ENCODE measurements at places on chromosomes 5 and 9.

DNA sequence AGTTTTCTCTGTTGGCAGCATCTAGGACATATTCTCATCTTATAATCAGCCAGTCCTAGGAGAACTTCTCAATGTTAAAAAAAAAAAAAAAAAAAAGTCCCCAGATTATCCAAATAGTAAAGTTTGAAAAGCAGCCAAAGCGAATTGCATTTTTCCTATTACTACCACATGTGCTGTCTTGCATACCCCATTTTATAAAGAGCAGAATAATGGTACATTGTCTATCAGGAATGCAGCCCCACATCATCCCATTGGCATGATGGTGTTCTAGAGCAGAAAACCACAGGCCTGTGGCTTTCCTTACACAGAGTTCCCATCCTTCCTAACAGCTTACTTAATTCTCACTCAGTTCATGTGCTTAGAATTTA, 381.6 kb downstream of the TMEM38B start:
- DNase-seq = no peak

DNA sequence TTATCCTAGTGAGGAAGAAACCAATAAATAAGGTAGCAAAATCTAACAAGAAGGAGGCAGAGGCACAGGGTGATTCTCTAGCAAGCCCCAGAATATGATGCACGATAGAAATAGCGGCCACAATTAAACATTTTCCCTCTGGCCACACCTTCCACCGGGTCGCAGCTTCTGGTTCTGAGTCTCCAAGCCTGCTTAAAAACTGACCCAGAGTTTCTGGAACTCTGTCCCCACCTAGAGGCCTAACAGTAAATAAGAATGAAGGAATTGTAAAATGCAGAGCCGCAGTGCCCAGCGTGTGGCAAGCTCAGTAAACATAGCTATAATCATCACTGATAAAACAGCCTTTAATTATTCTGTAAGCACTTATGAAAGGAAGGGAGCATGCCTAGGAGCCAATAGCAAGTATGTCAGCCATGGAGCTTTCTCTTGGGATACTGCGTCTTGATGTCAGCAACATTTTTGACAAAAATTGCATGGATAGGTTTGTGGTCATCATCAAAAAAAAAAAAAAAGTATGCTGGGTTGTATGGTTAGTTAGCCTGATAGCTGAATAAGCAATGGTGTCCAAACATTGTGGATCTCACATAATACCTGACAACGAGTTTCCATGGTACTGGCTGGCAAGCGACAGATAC, 465.5 kb downstream of the DNAH5 start:
- DNase-seq = no peak

GRCh38 chr9:36551910-36552309, 20.8 kb upstream of the MELK start:
- DNase-seq = no peak

DNA sequence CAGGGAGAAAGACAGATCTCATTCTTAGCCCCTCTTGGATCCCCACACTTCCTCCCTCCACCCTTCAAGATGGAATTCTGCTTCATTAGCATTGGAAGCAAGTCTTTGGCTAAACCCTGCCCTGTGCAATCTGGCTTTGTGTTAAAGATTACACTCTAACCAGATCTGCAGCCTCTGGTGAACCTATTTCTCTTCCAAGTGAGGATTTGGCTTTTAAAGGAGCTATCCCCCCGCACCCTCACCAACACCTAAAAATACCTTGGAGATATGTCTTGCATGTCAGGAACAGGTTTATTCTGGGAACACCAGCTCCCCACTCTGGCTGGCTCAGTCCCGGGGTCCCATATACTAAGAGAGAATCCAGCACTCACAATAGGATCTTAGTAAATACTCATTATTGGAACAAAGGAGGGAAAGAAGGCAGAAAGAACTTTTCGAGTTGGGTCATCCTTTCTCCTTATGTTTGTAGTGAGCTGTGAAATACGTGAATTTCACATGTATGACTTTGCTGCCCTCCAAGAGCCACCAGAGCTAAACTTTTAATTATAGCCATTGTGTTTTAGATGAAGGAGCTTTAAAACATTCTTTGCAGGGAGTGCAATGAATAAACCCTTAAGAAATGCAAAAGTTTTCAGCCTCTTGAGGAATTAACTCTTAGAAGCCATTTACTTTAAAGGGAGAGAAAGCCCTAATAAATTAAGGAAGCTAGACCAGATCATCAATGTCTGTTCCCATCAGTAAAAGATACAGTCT, 53.7 kb upstream of the HRH2 start:
- no peak for DNase-seq

GRCh38 chr5:655406-655805, 37.7 kb downstream of the TPPP start:
- DNase-seq = no peak

DNA sequence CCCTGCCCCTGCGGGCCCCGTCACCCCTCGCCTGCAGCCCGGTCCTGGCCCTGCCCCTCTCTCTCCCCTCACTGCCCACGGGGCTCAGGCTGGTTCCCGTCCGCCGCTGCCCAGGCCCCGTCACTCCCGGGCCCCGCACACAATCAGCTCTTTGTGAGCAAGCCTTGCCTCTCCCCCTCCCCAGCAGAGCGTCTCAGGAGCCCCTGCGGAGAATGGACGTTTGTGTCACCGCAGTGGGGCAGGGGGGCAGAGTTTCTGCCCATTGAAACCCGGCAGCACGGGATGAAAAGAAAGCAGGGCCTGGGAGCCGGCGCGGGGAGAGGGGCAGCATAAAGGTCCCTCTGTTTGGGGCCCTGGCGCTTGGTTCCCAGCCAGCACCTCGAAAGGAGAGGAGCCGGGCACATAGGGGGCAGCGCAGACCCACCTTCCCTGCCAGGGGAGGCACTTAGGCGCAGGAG, 13.5 kb upstream of the NUP214 start:
- DNase-seq = no peak

DNA sequence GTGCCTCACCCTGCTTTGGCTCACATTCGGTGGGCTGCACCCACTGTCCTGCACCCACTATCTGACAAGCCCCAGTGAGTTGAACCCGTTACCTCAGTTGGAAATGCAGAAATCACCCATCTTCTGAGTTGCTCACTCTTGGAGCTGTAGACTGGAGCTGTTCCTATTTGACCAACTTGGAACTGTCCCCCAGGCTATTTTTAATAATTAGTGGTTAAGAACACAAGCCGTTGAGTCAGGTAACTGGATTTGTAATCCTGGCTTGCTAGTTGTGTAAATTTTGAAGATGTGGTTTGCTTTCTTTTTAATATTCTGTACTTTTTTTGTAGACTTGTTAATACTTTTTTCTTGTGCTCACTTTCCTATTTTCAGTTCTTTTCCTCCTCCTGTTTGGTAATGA, 81.2 kb downstream of the CNTLN start:
- no peak for DNase-seq

- DNase-seq = no peak
Observed at GRCh38 chr9:101440714-101441230, 5.2 kb upstream of the ALDOB start.

DNA sequence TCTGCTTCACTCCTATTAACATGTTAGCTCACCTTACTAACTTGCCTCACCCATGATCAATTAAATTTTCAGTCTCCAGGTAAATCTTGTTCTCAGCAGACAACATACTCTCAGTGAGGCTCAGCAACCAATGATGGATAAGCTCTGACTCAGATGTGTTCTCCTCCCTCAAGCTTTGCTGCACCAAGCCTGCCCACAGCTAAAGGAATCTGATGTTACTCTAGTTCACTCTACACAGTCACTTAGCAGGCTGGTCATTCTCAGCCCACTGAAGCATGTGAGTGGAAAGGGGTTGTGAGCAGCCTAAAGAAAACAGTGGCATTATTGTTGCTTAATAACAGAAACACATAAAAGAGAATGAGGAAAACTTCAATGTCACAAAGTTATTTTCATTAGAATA, 37.3 kb upstream of the CTNND2 start:
- no peak for DNase-seq

- DNase-seq = no peak
Observed at GRCh38 chr5:94010814-94011213, 269.4 kb upstream of the POU5F2 start.

- DNase-seq = no peak
Observed at GRCh38 chr9:3884736-3885135, 358.9 kb upstream of the RFX3 start.

- no peak for DNase-seq
Observed at GRCh38 chr5:9641806-9642355, 11.7 kb upstream of the TAS2R1 start.

GRCh38 chr9:72173080-72173479, 23.8 kb downstream of the GDA start:
- DNase-seq = no peak

GRCh38 chr9:16637911-16638310, 232.6 kb downstream of the BNC2 start:
- DNase-seq = no peak

- DNase-seq = no peak
Observed at GRCh38 chr9:132690696-132691095, 20.4 kb downstream of the GTF3C4 start.

DNA sequence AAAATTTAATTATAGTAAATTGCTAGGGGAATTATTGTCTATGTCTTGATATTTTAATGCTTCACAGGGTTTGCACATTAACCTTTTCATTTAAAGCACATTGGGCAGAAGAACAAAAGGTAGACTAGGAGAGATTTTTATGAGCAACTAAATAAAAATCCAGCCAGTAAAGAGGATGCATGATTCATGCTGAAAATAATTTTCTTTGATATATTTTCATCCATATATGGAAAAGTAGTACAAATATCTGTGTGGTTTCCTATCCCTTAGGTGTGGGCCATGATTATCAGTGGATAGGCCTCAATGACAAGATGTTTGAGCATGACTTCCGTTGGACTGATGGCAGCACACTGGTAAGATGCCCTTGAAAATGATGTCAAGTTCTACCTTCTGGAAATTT, 83.1 kb downstream of the VCAN start:
- no peak for DNase-seq

- DNase-seq = no peak
Observed at GRCh38 chr5:119273391-119273839, 82.4 kb upstream of the TNFAIP8 start.

GRCh38 chr9:71446473-71447411, 321.6 kb downstream of the CEMIP2 start:
- peak; percentile 57 for DNase-seq

- no peak for DNase-seq
Observed at GRCh38 chr5:137858223-137858916, 9.3 kb upstream of the MYOT start.

DNA sequence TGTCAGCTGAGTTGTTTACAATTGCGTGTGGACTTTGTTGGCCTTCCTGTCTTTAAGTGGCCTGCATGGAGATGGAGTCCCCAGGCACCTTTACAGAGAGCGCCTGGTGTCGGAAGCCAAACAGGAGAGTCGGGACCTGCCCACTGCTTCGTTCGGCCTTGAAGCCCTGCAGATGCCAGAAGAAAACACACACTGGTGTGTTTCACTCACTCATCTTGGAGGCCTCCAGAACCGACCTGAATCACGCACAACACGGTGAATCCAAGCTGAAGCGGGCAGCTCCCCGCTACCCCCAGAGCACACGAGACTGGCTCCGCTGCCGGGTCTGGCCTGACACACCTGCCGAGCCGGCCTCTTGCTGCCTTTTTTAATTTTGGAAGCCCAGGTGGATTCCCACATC, 419.4 kb upstream of the IRX4 start:
- DNase-seq = no peak

DNA sequence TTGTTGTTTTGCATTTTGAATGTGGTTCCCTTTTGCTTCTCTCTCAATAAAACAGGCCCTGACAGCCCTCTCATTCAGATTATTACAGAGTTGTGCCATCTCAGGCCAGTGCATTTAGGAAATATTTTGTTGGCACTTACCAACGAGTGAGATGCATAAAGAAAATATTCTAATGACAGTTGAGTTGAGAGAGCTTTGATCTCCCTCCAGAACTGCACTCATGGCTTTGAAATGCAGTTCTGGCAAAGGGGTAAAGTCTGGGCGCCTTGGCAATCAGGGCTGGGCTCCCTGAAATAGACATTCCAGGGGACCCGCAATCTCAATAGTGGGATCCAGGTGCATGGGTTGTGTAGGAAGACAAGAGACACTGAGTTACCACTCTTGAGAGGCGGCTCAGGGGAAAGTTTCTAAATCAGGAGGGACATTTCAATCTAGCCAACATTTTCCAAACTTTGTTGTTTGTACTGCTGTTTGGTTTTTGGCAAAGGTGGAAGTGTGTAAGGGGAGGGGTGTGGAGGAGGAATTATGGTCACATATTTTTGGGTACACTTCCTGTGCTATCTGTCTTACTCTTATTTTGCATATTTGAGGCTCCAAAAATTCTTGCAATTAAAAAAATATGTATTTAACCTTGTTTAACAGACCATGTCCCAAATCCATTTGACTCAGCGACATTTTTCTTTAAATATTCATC, 48.8 kb downstream of the PAPPA start:
- DNase-seq = no peak

DNA sequence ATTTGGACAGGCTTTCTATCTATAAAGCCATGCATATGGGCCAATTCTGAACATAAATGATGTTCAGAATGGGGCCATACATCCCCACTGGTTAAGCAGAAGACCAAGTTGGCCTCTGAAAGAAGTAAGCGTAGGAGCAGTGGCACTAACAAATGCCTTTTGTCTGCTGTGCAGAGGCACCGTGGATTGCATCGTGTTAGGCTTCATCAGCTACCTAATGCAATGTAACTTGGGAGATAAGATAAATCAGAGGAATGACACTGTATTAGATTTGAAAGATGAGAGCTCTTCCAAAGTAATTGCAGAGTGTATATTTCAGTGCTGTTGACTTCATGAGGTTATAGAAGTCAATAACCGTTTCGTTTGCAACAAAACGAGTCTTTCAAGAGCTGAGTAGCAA, 148.1 kb downstream of the PARP8 start:
- no peak for DNase-seq

DNA sequence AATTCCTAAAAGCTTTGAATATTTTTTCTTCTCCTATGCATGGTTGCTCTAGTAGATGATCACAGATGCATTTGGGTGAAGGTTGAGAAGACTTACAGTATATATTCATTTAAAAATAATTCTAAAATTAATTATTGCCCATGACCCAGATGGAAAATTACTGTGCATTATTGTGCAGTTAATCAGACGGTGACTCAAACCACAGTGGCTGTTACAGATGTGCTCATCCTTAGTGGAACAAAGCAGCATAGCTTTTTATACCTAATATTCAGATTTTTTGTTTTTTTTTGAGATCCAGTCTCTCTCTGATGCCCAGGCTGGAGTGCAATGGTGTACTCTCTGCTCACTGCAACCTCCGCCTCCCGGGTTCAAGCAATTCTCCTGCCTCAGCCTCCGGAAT, 10.7 kb downstream of the OR2V1 start:
- no peak for DNase-seq

DNA sequence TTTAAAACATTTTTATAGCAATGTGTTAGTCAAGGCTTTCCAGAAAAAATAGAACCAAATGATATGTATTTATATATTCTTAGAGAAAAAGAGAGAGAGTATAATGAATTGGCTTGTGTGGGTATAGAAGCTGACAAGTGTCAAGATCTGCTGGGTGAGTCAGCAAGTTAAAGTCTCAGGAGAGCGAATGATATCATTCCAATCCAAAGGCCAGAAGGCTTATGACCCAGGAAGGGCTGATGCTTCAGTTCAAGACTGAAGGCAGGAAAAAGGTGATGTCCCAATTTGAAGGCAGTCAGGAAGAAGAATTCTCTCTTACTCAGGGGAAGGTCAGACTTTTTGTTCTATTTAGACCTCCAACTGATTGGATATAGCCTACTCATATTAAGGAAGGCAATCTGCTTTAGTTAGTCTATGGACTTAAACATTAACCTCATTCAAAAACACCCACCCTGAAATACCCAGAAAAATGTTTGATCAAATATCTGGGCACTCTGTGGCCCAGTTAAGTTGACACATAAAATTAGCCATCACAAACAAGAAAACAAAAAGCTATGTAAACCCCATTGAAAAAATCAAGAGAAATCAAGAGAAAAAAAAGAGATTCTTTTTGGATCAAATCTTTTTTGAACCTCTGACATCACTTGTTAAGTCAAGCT, 189.6 kb downstream of the PIK3R1 start:
- no peak for DNase-seq
